Stimulated activated CD4-positive, alpha-beta T cell treated with anti-CD3 and anti-CD28 coated beads, Interleukin-12 subunit alpha, Interleukin-12 subunit beta, amount 100 ng/mL, for 24 hours (primary cell): ENCODE measurements at places on chromosomes 16 and 17.

DNA sequence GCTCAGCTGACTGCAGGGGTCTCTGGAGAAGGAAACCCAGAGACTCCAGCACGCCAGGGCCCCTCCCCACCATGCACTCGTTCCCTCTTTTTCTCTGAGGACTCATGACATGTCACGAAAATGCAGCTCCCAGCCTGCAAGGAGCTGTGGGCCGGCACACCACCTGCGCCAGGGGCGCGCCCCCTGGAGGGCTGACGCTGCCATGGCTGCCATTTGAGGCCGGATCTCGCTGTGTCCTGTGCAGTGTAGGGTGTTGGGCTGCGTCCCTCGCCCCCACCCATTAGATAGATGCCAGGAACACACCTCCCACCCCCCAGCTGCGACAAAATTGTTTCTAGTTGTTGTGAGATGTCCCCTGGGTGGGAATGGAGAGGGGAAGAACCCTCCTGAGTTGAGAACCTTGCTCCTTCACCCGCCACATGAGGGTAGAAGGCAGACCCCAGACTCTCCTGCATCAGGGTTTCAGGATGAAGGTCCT, 8.2 kb downstream of the SYNGR2 start:
- DNase-seq = peak; percentile 55

DNA sequence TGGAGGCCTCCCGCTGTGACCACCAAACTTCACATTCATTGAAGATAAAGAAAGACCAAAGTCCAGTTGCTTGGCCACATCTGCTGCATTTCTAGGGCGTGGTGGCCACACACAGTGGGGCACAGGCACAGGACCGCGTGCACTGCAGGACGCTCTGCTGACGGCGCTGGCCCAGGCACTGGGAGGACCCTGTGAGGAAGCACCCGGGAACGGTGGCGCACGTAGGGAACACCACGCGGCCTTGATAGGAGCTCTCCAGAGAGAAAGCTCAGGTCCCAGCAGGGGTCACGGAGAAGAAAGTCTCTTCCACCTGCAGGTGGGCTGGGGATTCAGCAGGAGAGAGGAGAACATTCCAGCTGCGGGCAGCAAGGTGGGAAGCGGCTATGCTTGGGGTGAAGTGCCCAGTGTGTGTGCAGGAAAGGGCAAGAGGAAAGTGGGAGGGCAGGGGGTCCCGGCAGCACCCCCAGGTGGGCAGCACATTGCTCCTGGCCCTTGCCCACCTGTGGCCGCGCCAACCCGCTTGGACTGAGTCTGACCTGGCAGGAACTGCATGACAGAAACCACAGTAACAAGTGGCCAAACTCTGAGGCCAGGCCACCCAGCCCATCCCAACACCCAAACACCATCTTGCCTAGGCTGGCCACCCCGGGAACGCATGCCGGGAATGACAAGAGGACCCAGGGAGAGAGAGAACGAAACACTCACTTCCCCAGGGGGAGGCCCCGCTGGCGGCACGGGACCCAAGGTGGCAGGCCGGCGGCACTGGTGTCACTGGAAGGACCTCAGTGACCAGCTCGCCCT, 32.8 kb downstream of the TBC1D16 start:
- DNase-seq = no peak

- no peak for DNase-seq
Measured at GRCh38 chr16:85461022-85461813, 151.9 kb upstream of the GSE1 start.

DNA sequence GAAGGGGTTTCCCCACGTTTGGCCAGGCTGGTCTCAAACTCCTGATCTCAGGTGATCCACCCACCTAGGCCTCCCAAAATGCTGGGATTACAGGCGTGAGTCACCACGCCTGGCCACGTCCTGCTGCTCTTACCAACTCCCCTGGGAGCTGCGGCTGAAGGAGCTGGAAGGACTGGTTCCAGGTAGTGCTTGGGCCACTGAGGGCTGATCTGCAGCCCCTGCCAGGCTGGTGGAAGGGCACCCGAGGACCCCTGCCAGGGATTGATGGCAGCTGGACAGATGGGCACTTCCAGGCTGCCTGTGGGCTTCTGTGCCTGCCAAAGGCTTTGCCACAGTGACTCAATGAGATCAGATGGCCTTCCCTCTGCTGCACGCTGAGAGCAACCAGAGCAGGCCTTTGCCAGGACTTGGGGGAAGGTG, 2.3 kb downstream of the OXLD1 start:
- no peak for DNase-seq

DNA sequence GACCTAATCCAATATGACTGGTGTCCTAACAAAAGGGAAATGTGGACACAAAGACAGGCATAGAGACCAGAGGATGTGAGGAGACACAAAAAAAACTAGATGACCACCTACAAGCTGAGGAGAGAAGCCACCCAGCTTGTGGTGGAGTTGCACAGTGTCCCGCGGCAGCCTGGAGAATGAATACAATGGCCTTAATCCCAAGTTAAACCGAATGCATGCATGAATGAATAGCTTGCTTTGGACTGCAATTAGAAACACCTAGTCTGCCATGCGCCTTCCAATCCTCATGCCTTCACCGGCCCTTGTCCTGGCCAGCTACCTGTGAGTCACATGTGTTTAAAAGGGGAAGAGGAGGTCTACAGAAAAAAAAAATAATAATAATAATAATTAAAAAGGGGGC, 72.0 kb downstream of the CNGB1 start:
- DNase-seq = no peak

DNA sequence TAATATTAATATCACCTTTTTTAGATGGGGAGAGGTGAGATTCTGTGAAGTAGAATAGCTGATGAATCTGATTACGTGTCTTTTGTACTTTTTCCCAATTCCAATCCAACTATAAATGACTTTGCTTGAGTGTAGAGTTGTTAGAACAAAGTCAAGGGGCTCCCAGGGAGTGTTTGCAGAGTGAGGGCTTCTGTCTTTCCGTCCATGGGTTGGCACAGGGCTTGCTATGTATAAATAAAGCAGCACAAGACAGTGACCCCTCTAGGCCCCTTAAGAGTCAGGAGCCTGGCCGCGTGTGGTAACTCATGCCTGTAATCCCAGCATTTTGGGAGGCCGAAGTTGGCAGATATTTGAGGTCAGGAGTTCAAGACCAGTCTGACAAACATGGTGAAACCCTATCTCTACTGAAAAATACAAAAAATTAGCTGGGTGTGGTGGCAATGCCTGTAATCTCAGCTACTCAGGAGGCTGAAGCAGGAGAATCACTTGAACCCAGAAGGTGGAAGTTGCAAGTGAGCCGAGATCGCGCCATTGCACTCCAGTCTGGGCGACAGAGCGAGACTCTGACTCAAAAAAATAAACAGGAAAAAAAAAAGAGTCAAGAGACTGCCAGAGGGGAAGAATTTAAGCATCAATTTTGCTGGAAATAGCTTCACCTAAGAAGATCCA, 127.9 kb upstream of the HS3ST3A1 start:
- no peak for DNase-seq

DNA sequence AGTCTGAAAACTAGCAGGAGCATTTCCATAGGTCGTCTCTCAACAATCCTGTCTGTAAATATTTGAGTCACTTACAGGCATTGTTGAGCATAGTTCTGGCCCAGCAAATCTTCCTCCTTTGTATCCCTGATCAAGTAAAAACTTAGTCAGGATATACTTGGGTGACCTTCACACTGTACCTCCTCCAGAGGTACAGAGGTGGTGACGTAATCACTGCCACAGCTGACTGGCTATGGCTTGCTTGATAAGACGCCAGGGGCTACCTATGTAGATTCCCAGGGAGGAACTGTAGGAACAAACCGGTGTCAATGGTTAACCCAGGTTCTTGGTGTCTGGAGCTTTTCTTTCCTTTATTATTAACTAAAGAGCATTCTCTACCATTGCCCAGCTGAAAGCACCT, at the start of gene KCNJ16:
KCNJ16 (plus strand) TSS at position 270 of the 400 bp plus-strand sequence. CDS start 56,863 bp downstream, outside the sequence.
- DNase-seq = no peak

DNA sequence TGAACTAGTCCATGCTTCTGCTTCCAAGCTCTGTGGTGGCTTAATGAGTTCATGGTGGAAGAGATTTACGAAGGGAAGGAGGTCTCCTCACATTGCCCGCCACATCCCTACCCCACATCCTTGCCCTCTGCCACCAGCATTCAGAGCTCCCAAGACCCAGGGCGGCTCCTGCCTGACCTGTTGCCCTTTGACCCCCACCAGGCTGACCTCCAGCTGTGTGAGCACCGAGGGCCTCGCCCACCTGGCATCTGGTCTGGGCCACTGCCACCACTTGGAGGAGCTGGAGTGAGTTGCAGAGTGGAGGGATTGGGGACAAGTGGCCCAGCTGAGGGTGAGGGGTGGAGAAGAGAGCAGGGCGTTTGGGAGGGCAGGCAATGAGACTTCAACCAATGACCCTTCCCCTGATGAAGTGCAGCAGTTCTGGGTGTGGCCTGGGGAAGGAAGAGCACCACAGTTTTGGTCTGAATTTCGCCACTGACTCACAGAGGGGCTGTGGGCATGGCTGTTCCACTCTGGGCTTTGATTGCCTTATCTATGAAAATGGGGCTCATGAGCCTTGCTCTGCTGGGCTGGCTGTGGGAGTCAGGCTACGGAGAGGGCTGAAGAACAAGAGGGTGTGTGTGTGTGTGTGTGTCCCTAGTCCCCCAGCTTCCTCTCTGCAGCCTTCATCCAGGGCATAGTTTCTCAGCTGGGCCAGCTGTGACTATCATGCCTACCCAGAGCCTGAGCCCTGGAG, 22.6 kb upstream of the CPNE2 start:
- no peak for DNase-seq

DNA sequence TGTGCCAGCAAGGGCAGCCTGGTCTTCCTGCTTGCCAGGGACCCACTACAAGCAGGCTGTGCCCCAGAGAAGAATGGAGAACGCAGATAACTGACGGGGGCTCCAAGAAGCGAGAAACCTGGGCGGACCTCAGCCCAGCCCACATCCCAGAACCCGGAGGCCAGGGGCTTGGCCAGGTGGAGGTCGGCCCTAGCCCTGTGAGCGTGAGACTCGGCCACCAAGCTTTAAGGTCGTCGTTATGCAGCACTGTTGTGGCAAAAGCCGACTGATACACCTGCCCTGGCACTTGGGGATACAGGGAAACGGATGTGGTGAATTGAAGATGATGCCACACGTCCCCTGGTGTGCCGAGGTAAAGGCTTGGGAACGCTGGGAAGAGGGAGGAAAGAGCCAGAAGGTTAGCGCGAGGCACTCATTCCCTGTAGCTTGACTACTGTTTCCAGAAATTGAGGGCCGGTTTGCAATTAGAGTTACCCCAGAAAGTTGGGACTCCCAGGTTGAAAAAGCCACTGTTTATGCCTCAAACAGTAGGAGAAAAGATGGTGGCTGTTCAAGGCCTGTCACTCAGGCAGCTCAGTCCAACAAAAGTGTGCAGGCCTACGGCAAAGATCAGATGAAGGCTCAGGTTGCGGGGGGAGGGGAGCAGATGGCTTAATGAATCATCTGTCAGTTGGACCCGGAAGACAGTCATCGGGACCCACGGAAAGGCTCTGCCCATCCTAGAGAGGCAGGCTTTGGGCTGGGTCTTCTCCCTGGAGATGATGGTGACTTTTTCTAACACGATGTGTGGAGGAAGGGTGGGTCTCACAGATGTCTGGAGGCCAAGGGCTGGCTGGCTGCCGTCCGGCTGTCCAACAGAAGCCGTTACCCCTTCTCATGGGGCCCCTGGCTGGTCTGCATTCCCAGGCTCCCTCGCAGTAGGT, 45.6 kb upstream of the BAHCC1 start:
- no peak for DNase-seq

DNA sequence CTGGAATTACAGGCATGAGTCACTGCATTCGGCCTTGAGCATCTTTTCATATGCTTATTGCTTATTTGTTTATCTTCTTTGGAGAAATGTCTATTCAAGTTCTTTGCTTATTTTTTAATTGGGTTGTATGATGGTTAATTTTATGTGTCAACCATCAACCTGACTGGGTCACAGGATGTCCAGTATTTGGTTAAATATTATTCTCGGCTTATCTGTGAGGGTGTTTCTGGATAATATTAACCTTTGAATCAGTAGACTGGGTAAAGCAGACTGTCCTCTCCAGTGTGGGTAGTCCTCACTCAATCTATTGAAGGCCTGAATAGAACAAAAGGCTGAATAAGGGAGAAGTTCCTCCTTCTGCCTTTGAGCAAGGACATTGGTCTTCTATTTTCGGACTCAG, 142.0 kb downstream of the SSH2 start:
- no peak for DNase-seq

GRCh38 chr17:82666931-82667667, 18.9 kb upstream of the WDR45B start:
- DNase-seq = no peak

- peak; percentile 89 for DNase-seq
Measured at GRCh38 chr16:4624015-4624826, at the start of gene MGRN1. Gene MGRN1, plus strand, starts transcription at chr16:4624826. Its CDS starts 135 bp downstream, at chr16:4624961.

DNA sequence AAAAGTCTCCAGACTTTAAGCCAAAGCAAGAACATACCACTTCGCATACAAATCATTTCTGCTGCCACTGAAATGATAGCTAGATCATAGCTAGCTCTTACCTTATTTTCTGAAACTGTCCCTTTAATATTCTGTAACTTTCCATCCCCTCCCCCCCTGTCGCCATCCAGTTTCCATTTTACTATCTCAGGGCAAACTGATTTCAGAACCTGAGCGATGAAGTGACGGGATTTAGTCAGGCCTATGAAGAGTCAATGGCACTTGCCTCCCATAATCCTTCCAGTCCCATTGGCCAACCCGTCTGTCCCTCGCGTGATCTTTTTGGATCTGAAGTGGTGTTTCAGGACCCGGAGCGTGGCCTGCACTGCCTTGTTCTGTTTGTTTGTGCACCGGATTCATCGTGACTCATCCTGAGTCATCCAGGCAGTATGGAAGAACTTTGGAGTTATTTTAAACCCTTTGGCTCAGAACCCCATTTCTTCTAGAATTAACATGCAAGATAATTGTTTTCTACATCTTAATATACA, 199.8 kb upstream of the CHMP6 start:
- DNase-seq = peak; percentile 56

- DNase-seq = no peak
Measured at GRCh38 chr17:10421900-10422542, at the start of gene MYH8. Gene MYH8, minus strand, starts transcription at chr17:10421950. Its CDS starts 1,723 bp downstream, at chr17:10420227.

DNA sequence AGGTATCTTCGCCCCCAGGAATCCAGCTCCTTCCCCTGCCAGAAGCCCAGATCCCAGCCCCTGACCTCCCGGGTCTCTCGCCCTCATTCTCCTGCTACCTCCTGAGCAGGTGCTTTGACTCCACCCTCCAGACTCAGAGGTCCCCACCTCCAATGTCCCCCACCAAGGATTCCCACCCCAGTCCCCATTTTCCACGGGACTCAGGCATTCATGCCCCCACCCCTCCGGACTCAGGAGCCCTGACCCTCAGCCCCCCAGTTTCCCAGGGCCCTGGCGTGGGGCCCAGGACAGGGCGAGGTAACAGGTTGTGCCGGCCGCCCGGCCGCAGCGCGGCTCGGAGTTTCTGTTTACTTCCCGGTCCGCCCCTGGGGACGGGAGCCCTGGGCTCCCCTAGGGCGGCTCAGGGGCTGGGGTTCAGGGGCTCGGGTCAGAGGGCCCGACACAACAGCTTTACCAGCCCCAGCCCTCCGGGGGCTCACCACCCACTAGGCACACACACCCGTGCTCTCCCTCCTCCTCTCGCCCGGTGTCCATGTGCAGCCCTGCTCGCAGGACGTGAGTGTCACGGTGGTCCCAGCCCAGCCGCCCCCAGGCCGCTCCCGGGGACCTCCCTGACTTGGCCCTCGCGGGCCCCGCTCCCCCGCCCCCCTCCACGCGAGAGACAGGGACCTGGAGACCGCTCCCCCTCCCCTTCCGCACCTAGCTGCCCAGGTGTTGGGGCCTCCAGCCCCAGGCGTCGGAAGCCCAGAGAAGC, 595 bp downstream of the BICDL2 start:
- no peak for DNase-seq

- no peak for DNase-seq
Measured at GRCh38 chr16:48330189-48330840, 54.9 kb downstream of the SIAH1 start.
